ENCODE measurements at places on chromosomes 5 and 9.

GRCh38 chr5:18375641-18376040, 741.4 kb downstream of the TAF11L14 start:
- DNase-seq, result no peak

GRCh38 chr9:33436445-33436844, 10.9 kb downstream of the AQP3 start:
- no peak for DNase-seq

- no peak for DNase-seq
Observed at GRCh38 chr9:126505697-126506346, 107.9 kb upstream of the LMX1B start.

GRCh38 chr5:115180165-115180709, 10.5 kb upstream of the TRIM36 start:
- DNase-seq, result peak; percentile 11

DNA sequence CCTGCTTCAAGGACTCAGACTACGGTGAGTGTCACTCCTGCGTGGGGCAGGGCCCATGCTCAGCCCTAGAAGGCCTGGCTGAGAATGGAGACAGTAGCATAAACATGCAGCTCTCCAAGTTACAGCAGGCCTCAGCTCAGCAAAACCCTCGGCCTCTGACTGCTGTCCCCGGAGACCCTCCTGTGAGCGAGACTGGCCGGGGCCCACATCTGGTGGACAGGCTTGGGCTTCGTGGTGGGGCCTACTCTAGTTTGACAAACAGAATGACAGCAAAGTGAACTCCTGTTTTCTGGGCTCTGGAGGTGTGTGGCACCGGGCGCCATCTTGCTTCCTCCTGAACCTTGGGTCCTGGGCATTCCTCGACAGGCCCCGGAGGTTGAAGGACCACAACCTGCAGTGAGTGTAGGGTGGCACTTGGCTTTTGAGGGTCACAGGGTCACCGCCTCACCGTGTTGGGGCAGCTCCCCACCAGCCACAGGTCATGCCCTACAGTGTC, 97.5 kb downstream of the PHF2 start:
- no peak for DNase-seq

DNA sequence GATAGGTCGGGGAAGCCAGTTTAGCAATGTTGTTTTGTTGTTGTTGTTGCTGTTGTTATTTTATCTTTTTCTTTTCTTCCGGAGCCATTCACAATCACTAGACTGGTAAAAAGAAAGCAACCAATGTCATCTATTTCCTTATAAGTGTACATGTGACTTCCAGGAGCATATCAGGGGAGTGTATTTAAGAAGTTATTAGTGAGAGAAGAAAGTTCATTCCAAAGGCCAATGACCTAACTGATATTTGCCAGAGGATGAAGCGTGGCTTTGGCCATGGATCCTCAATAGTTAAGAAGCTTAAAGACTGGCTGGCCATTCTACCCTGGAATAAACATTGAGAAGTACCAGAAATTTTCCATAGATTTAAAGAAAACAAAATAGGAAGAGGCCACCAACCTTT, 341.4 kb upstream of the RFX3 start:
- no peak for DNase-seq

DNA sequence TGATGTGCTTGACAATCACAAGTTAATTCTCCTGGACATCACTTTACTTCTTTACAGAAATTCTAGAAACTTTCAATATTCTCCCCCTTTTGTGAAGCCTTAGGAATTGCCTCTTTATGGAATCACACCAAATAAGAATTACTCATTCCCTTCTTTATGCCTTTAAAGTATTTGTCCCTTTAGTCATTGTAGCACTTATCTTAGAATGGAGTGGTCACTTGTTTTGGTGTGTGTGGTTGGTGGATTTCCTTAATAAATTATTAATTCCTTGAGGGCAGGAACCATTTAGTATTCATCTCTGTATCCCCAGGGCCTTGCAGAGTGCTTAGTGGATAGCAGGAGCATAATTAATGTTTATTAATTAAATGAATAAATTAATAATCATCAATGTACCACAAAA, 307.0 kb downstream of the ARRDC3 start:
- DNase-seq, result no peak

Measured in activated T-cell treated with anti-CD3 and anti-CD28 coated beads for 48 hours (primary cell).